Esophagus mucosa (tissue), 1 donor: ENCODE measurements at places on chromosomes 5 and 9. TPM values are rescaled to one million over a fixed set of nuclear protein-coding genes. Genes with fewer than 3 reads are reported as not detected.

DNA sequence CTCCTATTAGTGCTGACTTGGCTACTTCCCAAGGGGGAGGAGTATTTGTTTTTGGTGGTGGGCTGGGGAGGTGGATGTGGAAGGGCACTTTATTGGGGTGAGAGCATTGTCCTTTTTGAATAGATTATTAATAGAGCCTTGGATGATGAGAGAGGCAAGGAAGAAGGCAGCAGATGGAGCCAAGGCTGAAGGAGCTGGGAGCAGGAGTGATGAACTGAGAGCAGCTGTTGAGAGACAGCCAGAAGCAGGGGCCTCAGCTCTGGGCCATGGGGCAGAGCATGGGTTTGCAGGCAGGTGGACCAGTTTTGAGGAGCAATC is 29.6 kb downstream of the RGS3 start:
- no peak for ATAC-seq

- peak; percentile 92 for ATAC-seq
These were observed 175.9 kb downstream of the MAN2A1 start for GRCh38 chr5:109865637-109866036.

GRCh38 chr9:88587885-88588649 is 53.1 kb downstream of the NXNL2 start:
- no peak for ATAC-seq

DNA sequence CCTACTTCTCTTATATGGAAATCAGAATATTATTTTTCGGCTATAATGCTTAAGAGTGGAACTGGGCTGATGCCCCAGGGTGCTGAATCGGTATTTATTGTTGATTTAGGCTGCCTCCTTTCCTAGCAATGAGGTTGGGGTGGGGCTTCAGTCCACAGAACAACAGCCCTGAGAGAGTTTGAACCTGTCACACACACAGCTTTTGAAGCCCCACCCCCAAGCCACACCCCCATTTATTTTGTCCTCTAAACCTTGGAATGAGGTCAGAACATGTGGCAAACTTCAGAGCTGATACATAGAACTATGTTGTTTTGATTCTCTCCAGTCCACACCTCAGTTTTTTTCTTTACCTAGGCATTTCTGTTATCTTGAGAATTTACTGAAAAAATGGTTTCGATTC is 51.7 kb upstream of the CAMK4 start:
- ATAC-seq = no peak

GRCh38 chr5:54524082-54524481 is 6.5 kb downstream of the SNX18 start:
- ATAC-seq = no peak

- ATAC-seq = no peak
These were observed 3.4 kb downstream of the PCDHGC5 start for GRCh38 chr5:141492168-141492885.

GRCh38 chr9:134870746-134871662 is 9.6 kb upstream of the FCN2 start:
- no peak for ATAC-seq

DNA sequence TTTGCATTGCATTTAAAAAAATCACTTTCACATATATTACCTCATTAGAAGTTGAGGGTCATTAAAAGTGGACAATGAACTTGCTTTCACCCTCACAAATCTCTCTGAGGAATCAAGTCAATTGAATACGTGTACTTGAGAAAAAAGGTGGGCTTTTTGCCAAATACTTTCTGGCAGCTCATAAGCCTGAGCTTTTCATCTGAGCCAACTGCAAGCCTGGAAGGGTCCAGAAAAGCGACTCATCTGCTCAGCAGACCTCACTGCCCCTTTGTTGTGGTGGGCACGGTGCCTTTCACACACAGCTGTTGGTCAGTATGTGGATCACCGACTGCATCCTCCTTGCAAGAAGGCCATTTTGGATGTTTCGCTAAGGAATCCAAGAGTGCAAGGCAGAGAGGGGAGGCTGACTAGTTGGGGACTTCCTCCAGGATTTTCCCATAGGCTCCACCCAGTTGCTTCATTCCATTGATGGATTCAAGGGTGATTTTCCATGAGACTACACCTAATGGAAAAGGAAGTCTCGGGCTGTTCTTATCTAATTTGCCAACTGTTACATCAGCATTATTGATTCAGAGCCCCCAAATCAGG is 564.7 kb downstream of the PDE4D start:
- ATAC-seq = no peak

DNA sequence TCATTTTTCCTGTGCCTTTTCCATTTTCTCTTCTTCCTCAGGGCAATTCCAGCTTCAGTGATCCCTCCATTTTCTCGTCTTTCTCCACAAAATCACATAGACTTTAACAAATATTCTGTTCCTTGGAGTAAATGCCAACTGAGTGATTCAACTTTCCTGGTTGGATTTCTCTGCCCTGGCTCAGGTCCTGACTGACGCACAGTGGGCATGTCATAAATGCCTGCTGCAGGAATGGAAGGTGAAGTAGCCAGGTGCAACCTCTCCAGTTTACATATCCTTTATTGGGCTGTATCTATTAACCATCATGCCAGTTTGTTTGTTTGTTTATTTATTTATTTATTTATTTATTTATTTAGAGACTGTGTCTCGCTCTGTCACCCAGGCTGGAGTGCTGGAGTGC is 95.1 kb downstream of the MEF2C start:
- no peak for ATAC-seq

DNA sequence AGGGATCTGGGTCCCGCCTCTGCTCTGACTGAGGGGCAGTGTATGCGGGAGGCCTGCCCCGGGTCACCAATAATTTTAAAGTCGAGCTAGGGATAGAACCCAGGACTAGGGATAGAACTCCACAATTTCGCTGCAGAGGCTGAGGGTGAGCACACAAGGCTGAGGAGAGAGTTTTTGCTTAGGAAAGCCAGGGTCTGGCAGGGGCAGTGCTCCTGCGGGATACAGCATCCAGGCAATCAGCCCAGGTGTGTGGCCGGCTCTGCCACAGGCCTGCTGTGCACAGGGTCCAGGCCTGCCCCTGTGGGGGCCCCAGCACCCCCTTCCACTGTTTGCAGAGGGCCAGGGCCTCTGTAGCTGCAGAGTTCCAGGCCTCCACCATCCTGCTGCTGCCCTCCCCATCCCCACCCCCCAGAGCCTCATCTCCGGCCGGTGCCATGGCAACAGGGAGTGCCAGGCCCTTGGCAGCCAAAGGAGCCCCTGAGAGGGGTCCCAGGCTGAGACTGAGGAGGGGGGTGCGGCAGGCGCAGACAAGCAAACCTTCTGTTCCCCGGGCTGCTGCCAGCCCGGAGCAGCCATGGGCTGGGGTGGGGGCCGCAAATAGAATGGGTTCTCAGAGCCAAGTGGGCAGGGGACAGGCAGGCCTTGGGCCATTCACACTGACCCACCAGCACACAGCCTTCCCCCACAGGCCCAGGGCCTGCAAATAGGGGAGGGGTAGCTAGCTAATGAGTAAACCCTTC is 8.6 kb downstream of the PDGFRB start:
- ATAC-seq = no peak

- ATAC-seq = no peak
These were observed 24.2 kb downstream of the ENHO start for GRCh38 chr9:34498553-34498952.

DNA sequence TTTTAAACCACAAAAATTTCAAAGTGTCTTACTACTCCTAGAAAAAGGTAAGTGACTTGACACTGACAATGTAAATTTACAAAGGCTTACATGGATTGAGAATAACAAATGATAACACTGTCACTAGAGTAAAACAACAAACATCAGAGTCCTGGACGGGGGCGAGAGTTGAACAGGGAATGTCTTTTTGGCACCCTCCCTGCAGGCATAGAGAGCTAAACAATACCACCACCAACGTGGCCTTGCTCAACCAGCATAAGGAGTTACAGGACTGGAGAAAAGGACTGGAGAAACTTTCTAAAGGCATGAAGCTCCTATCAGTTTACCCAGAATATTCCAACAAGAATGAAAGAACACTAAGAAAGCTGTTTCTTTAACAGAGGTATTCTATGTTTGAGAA is 55.3 kb downstream of the PTBP3 start:
- ATAC-seq = no peak

DNA sequence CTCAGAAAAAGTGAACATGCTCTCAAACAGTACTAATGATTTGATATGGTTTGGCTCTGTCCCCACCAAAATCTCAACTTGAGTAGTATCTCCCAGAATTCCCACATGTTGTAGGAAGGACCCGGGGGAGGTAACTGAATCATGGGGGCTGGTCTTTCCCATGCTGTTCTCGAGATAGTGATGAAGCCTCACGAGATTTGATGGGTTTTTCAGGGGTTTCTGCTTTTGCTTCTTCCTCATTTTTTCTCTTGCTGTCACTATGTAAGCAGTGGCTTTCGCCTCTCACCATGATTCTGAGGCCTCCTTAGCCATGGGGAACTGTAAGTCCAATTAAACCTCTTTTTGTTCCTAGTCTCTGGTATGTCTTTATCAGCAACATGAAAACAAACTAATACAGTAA is 401.3 kb downstream of the BNC2 start:
- no peak for ATAC-seq

DNA sequence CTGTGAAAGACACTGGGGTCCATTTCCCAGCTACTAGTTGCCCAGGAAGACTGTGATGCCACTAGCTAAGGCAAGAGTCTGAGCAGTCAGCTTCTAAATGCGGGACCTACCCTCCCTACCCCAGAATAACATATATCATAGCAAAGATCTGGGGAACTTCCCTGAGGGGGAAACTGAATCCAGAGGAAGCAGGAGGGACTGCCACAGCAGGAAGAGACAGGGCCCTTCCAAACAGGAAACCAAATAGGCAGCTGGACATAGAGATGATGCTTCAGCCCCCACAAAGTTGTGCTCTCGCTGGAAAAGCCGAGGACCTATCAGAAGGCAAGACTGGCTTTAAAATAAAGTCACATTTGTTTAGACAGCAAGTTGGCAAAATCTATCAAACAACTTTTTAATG is 51.1 kb downstream of the KLHL3 start:
- no peak for ATAC-seq

- ATAC-seq = no peak
These were observed 178.8 kb upstream of the HAPLN1 start for GRCh38 chr5:83899326-83899970.

DNA sequence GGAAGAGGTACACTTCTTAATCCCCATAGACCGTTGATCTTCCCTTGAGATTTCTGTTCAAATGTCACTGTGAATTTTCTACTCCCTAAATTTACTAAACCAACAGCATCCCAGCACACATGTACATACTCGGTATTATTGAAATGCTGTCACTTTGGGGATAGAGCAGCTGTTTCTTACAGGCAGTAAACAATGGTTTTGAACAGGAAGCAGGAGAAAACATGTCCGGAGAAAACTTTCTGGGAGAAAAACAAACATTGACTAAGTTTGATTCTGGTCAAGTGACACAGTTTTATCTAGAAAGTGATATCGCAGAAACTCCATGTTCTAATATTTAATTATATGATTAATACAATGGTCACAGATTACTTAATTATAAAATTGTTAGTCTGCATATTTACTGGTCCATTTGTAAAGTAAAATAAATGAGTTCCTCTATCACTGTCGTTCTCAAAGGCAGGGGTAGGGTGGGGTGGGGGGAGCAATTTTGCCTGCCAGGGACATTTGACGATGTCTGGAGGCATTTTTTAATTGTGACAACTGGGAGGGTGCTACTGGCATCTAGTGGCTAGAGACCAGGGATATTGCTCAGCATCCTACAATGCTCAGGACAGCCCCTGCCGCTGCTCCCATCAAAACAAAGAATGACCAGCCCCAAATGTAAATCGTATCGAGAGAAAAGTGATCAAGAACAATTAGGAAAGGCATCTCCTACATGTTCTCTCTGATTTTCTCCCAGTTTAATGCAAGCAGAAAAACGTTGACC is 12.2 kb downstream of the TAS2R1 start:
- no peak for ATAC-seq

- no peak for ATAC-seq
These were observed 36.3 kb downstream of the GOLM1 start for GRCh38 chr9:86062845-86063693.

DNA sequence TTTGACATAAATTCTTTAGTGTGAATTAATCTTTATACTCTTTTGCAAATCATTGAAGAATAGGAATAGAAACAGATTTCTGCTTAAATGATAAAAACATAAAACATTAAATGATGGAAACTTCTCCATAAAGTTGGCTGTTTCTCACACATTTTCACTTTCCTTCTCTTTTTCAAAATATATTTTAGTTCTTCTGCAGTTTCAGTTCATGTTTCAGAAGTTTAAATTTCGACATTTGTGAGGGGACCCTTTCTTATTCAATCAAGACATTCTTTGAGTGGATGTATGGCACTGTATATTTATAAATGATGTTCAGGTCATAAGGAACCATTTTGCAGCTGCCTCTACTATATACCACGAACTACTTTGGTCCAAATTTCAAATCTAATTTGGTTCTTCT is 34.6 kb downstream of the TNFAIP8 start:
- ATAC-seq = no peak

DNA sequence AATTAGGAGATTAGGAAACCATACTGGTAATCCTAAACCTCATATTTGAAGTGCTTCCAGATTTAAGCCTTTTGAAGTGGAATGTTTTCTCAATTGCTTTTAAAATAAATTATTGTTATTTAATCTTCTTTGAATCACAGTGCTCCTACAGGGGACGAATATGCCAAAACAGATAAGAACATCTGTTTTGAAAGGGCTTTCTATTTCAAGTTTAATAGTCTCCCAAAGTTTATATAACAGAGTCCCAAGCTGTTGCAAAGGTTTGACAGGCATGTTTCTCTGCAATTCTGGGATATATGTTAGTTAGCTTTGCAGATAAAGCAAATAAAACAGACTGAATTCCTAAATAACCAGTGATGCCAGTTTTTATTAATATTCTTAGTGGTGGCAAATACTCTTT is 803.7 kb downstream of the TLE4 start:
- no peak for ATAC-seq

- ATAC-seq = no peak
These were observed 120.2 kb downstream of the SUSD1 start for GRCh38 chr9:112054916-112055315.

- ATAC-seq = no peak
These were observed 20.4 kb upstream of the ARSI start for GRCh38 chr5:150323092-150323491.

DNA sequence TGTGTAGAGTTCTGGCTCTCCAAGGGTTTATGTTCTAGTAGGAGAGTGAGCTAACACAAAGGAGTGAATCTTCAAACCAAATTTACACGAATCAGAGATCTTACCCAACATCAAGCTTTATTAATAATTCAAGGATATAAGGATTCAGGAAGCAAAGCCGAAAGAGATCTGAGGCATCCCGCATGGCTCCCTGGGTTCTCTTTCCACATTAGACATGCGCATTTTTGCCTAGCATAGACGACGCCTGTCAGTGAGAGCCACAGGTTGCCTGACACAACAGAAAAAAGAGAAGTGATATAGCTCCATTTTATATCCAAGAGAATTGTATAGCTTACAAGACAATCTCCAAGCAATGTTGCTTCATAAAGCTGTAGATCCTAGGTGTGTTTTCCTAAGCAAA is 52.6 kb downstream of the ESM1 start:
- no peak for ATAC-seq

- no peak for ATAC-seq
These were observed 290.3 kb upstream of the SGCD start for GRCh38 chr5:156036640-156037039.

The PCDHGA5 gene
- 0.72 TPM for total RNA-seq

The FAM169A gene
- total RNA-seq = 1.5 TPM

The IFT74 gene
- total RNA-seq = 7.4 TPM

The MRPL36 gene
- total RNA-seq = 54.3 TPM

The TMEM174 gene
- total RNA-seq = not detected

The FBP1 gene
- 1.2 TPM for total RNA-seq

The PKD2L2 gene
- total RNA-seq = not detected

The CER1 gene
- total RNA-seq = not detected
